ENCODE measurements at places on chromosomes 11 and 22. TPM values are rescaled to one million over a fixed set of nuclear protein-coding genes. Genes with fewer than 3 reads are reported as not detected.

Gene CHRM4
- not detected for total RNA-seq

Gene RAG1
- total RNA-seq, result 0.19 TPM

Gene MS4A4A
- total RNA-seq, result 32.0 TPM

GRCh38 chr11:93715797-93716396 is 25.4 kb downstream of the TAF1D start:
- H3K4me3 ChIP-seq, result no peak overlapping the region
- no peaks in the 10 kb centered on the region for H3K27me3 ChIP-seq
- no peak for DNase-seq
- no peak overlapping the region for H3K27ac ChIP-seq

DNA sequence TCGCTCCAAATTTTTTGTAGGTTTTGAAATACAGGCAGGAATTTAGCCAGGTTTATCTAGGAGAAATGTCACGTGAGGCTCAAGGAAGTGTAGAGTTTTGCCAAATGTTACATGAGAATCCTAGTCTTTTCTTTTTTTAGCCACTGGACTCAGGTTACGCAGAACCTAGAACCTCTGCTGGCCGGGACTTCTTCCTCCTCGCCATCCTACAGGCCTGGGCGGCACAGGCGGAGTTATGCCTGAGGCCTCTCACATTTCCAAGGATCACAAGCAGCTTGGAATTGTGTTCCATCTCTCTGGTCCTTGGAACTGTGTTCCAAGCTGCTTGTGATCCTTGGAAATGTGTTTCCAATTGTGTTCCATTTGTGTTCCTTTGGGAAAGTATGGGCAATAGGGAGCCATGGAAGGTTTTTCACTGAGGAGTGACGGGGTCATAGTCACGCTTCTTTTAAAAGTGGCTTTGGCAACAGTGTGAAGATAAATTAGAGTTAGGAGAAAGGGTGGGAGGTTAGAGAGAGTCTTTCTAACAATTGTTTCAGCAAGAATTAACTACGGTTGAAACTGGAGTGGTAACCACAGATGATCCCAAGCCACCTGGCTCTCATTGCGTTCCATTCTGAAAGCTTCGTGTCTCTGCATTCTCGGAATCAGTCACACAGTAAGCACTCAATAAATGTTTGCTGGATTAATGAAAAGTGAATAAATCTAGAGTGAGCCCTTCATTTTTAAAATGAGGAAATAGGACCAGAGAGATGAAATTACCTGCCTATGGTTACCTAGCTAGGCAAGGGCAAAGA is 12.5 kb upstream of the POU2AF1 start:
- no peaks in the 10 kb centered on the region for H3K27me3 ChIP-seq
- no peaks in the 10 kb centered on the region for H3K36me3 ChIP-seq
- no peaks in the 10 kb centered on the region for H3K4me1 ChIP-seq
- no peak overlapping the region for H3K27ac ChIP-seq

- H3K4me3 ChIP-seq, result no peak overlapping the region
- no peaks in the 10 kb centered on the region for H3K36me3 ChIP-seq
- no peak overlapping the region for H3K27ac ChIP-seq
- DNase-seq, result no peak
- no peaks in the 10 kb centered on the region for H3K27me3 ChIP-seq
Measured at GRCh38 chr22:46021577-46021976, 44.6 kb upstream of the WNT7B start.

DNA sequence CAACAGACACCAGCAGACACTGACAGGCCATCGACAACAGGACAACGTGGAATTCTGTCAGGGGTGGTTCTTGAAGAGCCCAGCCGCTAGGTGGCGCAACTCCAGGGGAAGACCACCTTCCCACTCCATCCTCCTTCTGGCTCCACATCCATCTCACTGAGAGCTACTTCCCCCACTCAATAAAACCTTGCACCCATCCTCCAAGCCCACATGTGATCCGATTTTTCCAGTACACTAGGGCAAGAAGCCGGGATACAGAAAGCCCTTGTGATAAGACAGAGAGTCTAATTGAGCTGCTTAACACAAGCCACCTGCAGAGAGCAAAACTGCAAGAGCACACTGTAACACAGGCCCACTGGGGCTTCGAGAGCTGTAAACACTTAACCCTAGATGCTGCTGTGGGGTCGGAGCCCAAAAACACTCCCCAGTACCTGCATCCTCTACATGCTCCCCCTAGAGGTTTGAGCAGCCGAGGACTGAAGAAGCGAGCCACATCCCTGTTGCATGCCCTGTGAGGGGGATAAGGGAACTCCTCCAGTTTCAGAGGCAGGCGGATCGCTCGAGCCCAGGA is 11.5 kb upstream of the RAB39A start:
- H3K27ac ChIP-seq, result no peak overlapping the region
- no peaks in the 10 kb centered on the region for H3K4me1 ChIP-seq
- no peak overlapping the region for H3K4me3 ChIP-seq

Measured in esophagus squamous epithelium (tissue), 5 donors.